ENCODE measurements at places on chromosomes 6 and 20. TPM values are rescaled to one million over a fixed set of nuclear protein-coding genes. Genes with fewer than 3 reads are reported as not detected.

The CDH22 gene
- total RNA-seq, result not detected

The FRK gene
- 0.03 TPM for total RNA-seq

The PDYN gene
- not detected for total RNA-seq

The SLC32A1 gene
- total RNA-seq, result not detected

The CDH4 gene
- total RNA-seq, result 0.05 TPM

The PRKN gene
- total RNA-seq, result not detected

The FNDC11 gene
- 0.29 TPM for total RNA-seq

The OTOR gene
- not detected for total RNA-seq

GRCh38 chr6:16909658-16910360, 148.5 kb upstream of the ATXN1 start:
- no peak for DNase-seq

GRCh38 chr6:3072798-3073197, 4.5 kb downstream of the RIPK1 start:
- no peak for DNase-seq

DNA sequence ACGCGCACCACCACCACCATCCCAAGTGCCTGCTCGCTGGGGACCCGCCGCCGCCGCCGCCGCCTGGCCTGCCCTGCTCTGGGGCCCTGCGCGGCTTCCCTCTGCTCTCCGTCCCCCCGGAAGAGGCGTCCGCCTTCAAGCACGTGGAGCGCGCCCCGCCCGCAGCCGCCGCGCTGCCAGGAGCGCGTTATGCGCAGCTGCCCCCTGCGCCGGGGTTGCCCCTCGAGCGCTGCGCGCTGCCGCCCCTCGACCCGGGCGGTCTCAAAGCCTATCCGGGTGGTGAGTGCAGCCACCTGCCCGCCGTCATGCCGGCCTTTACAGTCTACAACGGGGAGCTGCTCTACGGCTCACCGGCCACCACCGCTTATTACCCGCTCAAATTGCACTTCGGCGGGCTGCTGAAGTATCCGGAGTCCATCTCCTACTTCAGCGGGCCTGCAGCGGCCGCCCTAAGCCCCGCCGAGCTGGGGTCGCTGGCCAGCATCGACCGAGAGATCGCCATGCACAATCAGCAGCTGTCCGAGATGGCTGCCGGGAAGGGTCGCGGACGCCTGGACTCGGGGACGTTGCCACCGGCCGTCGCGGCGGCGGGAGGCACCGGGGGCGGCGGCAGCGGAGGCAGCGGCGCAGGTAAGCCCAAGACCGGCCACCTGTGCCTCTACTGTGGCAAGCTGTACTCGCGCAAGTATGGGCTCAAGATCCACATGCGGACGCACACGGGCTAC, 7.2 kb downstream of the PRDM13 start:
- peak; percentile 49 for DNase-seq

GRCh38 chr6:138416206-138416605, 12.2 kb downstream of the HEBP2 start:
- no peak for DNase-seq

DNA sequence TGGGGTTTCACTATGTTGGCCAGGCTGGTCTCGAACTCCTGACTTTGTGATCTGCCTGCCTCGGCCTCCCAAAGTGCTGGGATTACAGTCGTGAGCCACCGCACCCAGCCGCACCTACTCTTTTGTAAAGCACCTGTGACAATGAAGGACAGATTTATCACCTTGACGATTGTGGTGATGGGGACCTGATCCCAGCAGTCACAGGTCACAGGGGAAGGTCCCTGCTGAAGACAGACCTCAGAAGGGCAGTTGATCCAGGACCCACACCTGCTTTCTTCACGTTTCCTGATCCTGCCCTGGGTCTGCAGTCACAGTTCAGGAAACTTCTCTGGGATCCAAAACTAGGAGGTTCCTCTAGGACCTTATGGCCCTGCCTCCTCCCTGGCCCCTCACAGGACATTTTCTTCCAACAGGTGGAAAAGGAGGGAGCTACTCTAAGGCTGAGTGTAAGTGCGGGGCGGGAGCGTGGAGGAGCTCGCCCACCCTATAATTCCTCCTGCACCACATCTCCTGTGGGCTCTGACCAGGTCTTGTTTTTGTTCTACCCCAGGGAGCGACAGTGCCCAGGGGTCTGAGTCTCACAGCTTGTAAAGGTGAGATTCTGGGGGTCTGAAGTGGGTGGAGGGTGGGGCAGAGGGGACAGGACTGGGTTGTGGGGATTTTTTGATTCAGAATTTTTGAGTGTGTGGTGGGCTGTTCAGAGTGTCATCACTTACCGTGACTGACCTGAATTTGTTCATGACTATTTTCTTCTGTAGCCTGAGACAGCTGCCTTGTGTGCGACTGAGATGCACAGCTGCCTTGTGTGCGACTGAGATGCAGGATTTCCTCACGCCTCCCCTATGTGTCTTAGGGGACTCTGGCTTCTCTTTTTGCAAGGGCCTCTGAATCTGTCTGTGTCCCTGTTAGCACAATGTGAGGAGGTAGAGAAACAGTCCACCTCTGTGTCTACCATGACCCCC, 3.0 kb downstream of the HLA-E start:
- DNase-seq, result no peak

DNA sequence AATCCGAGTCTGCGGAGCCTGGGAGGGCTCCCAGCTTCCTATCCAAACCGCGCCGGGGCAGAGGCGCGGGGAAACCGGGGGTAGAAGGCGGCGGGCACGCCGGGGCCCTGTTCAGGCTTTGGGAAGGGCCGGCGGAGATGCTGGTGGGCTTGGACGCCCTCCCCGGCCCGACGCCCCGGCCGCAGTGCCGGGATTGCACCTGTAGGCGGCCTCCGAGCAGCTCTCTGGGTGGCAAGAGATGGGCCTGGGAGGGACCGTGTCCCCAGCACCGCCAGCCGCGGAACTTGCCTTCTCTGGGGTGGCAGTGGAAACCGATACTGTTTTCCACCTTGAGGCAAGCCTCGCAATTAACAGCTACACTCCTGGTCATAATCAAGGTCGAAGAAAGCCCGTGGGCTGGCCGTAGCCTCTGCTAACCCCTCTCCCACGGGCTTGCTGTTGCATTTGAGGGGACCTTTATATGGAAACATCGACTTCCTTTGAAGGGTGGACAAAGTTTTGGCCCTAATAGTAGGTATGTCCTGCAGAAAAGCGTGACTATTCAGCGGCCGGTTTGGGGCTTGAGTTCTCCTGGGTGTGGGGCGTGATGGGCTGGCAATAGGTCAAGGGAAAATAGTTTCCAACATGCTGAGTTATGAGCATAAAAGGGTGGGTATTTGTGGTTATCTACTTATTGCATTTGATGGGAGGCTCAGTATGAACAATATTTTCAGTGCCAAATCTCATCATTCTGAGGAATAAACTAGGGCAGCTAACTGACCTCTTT, 1.1 kb upstream of the JAG1 start:
- peak; percentile 63 for DNase-seq

- DNase-seq, result no peak
Observed at GRCh38 chr6:48151142-48151541, 40.1 kb upstream of the PTCHD4 start.

DNA sequence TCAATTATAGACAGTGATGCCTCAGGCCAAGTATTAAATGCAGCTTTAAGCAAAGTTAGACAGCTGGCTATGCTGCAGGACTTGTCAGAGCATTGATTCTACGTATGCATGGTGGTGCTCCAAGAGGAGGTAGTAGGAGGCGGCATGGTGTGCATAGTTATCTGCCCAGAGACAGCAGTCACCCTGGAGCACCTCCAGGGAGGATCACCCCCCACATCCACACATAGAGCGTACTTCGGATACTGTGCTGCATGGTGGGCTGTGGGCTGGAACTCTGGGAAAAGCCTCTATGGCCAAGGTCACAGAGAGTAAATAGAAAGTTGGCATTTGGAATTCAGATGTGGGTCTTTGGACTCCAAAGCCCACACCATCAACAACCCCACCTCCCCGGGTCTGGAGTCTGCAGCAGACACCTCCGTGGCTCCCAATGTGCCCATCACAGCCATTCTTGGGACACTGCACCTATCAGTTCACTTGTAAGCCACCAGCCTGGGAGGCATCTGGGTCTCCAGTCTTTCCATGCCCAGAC, 64.5 kb upstream of the STX16 start:
- no peak for DNase-seq
